ENCODE measurements at places on chromosomes 4 and X.
A peak's percentile ranks its signal among the peaks of the same experiment; 100 is the strongest.

DNA sequence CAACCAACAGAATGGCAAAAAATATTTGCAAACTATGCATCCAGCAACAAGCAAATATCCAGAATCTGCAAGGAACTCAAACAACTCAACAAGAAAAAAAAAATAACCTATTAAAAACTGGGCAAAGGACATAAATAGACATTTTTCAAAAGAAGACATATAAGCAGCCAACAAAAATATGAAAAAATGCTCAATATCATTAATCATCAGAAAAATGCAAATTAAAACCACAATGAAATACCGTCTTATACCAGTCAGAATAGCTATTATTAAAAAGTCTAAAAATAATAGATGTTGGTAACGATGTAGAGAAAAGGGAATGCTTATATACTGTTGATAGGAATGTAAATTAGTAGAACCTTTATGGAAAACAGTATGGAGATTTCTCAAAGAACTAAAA lies 53.4 kb downstream of the WDR19 start:
- DNase-seq: no peak

GRCh38 chrX:119474615-119475388 lies 6.6 kb downstream of the SLC25A5 start:
- no peak for DNase-seq

GRCh38 chr4:1297023-1297395 lies 7.3 kb downstream of the MAEA start:
- no peak for DNase-seq

GRCh38 chr4:143302536-143302935 lies 34.1 kb upstream of the GAB1 start:
- no peak for DNase-seq

DNA sequence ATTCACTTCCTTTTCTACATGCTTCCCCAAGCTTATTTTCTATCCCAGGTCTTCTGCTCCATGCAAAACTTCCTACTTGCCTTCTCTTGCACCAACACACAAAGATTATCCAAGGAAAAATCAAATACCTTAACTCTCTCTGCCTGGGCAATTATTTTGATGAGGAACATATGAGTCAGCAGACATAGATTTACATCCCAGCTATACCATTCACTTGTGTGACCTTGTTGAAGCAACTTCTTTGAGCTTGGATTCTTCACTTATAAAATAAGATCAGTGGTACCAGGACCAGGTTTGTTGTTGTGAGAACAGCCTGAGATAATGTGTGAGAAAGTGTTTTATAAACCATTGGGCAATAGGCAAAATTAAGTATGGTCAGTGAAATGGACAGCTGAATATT lies 39.1 kb upstream of the TMEM192 start:
- DNase-seq: no peak

DNA sequence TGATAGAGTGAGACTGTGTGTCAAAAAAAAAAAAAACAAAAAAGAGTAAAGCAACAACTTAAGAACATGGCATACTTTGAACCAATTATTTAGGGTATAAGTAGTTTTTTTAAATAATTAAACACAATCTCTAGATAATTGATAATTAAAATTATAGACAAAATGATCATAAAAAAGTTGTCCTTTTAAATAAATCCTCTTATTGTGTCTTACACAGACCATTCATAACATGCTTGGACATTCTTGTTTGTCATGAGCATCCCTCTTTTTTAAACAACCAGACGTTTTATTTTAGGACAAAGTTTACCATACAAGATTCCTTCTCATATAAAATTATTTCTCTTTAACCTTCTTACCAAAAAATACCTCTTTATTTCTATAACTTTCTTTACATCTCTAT lies 35.1 kb downstream of the SPCS3 start:
- DNase-seq: no peak

- peak; percentile 59 for DNase-seq
These were observed 531 bp downstream of the RUFY3 start for GRCh38 chr4:70722199-70722791.

DNA sequence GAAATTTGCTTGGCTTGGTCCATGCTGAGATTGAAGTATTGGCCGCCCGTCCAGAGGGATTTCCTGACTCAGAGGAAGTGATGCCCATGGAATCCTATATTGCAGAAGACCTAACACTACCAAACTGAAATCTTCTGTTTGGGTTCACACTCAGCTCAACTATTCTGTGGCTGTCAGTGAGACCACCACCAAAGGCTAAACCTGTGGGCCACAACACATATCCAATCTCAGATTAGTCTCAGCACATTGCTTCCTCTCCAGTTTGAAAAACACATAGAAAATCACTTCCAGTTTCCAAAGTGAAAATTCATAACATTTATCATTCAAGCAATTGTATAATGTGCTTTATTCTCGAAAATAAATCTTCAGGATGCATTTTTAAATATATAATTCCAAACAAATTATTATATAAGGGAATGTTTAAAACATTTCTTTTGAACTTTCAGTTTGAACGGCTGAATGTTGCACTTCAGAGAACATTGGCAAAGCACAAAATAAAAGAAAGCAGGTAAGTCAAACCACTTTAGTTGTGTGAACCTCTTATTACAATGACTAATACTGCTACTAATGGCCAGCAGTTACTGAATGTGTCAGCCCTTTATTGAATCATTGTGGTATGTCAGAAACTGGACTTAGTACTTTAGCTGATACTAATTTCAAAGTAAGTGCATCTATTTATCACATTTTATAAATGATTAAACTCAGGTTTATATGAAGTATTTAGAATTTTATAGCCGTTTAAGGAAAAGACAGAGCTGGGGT lies 37.0 kb downstream of the GUCY1A1 start:
- DNase-seq: no peak

GRCh38 chrX:22164770-22165388 lies 107.8 kb upstream of the CBLL2 start:
- DNase-seq: no peak
